ENCODE measurements at places on chromosomes 2 and 18. TPM values are rescaled to one million over a fixed set of nuclear protein-coding genes. Genes with fewer than 3 reads are reported as not detected.
A peak's percentile ranks its signal among the peaks of the same experiment; 100 is the strongest.

DNA sequence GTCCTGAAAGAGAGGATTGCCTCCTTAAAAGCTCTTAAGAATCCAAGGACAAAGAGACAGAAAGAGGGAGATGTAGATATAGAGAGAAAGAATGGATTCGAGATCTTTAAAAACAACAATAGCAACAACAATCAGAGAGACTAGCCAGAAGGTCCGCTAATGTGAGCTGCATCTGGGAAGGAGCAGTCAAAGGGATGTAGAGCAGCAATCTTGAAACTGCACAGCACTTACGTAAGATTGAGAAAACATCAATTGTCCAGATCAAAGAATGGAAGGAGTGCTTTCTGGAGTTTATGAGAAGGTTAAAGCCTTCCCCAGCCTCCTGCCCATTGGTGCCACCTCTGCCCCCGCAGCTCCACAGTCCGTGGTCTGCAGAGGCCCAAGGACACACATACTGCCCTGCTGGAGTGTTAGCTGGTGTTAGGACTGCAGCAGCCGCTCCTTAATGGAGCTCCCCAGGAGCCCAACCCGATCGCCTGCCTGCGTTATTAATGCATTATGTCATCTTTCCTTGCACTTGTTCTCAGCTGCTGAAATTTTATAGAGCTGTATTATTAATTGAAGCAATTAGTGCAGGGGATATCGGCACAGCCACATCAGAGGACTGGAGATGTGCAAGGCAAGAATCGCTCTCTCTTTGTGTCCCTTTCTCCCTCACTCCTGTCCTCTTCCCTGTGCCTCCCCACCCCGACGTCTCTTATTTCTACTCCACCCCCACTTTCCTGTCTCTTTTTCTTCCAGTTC is 94.2 kb upstream of the STPG4 start:
- no peak for DNase-seq
- no peaks in the 10 kb centered on the region for H3K4me1 ChIP-seq
- no peak overlapping the region for H3K4me3 ChIP-seq
- no peak overlapping the region for H3K27ac ChIP-seq

DNA sequence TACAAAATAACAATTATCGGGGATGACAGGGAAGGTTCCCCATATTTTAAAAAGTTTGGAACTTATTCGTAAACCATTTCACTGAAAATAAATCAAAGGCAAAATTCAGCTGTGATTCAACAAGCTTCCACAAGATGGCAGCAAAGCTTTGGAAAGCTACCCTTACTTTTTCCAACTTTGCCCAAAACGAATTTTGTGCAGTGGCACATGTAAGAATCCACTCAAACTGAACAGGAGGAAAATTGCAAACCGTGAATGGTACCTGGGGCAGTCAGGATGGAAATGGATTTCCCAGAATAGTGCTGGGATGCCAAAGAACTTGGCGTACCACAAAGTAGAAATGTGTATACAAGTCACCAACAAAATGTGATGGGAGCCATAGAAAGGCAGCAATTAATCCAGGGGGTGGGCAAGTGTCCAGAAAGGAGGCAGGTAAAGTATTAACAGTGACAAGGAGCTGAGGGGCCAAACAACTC is 10.7 kb downstream of the RPL31 start:
- no peak overlapping the region for H3K27ac ChIP-seq
- H3K27me3 ChIP-seq, result no peaks in the 10 kb centered on the region
- peaks cover 52% of the 10 kb centered on the region for H3K36me3 ChIP-seq
- H3K4me1 ChIP-seq, result peaks cover 18% of the 10 kb centered on the region
- H3K4me3 ChIP-seq, result no peak overlapping the region
- peak; percentile 54 for DNase-seq

- no peaks in the 10 kb centered on the region for H3K36me3 ChIP-seq
- no peak for DNase-seq
- H3K4me1 ChIP-seq, result no peaks in the 10 kb centered on the region
- no peaks in the 10 kb centered on the region for H3K27me3 ChIP-seq
Observed at GRCh38 chr2:155844461-155844860, 488.1 kb downstream of the NR4A2 start.

DNA sequence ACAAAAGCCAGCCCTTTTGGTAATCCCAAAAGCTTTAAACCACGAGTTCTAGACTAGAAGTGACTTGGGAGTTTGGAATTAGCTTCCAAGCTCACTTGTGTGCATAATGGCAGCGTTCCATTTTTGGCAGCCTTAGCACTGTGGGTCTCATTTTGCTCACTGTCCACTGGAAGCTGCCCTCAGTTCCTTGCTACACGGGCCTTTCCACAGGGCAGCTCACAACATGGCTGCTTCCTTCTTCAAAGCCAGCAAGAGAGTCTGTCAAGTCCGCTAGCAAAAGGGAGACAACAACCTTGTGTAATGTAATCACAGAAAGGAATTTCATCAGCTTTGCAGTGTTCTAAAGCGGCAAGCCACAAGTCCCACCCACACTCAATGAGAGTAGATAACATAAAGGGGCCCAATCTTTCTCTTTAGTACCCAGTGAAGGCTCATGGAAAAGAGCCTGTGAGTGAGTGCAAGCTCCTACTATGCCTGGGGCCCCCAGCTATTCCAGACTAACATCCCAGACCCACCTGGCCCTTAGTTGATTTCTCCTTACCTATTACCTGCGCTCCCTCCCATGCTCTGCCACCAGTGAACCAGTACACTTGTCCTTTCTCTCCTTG is 239.7 kb upstream of the FBXO11 start:
- peaks cover 7% of the 10 kb centered on the region for H3K36me3 ChIP-seq
- no peak for DNase-seq
- no peak overlapping the region for H3K4me3 ChIP-seq
- H3K27me3 ChIP-seq, result peaks cover 3% of the 10 kb centered on the region
- peaks cover 25% of the 10 kb centered on the region for H3K4me1 ChIP-seq
- peak overlapping the region; percentile 19 for H3K27ac ChIP-seq

DNA sequence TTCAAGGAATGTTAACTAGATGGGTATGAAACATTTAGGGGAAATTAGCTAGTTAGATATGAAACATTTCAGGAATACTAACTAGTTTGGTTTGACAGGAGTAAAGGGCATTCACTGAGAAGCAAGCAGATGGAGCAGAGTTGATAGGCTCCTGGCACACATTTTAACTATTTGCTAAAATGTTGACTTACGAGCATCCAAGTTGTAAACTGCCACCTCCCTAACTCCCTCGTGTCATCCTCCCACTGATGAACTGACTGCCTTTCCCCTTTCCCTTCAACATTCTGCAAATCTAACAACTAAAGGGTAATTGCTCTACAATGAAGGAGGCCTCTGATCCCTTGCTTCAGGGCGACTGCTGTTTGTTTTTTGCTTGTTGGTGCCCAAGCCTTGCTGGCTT is 580.4 kb upstream of the FAM98A start:
- H3K27ac ChIP-seq, result no peak overlapping the region

- H3K27me3 ChIP-seq, result peaks cover 20% of the 10 kb centered on the region
- no peaks in the 10 kb centered on the region for H3K36me3 ChIP-seq
- H3K4me3 ChIP-seq, result no peak overlapping the region
- H3K4me1 ChIP-seq, result peaks cover 31% of the 10 kb centered on the region
Observed at GRCh38 chr2:234502285-234502918, 5.5 kb upstream of the ARL4C start.

DNA sequence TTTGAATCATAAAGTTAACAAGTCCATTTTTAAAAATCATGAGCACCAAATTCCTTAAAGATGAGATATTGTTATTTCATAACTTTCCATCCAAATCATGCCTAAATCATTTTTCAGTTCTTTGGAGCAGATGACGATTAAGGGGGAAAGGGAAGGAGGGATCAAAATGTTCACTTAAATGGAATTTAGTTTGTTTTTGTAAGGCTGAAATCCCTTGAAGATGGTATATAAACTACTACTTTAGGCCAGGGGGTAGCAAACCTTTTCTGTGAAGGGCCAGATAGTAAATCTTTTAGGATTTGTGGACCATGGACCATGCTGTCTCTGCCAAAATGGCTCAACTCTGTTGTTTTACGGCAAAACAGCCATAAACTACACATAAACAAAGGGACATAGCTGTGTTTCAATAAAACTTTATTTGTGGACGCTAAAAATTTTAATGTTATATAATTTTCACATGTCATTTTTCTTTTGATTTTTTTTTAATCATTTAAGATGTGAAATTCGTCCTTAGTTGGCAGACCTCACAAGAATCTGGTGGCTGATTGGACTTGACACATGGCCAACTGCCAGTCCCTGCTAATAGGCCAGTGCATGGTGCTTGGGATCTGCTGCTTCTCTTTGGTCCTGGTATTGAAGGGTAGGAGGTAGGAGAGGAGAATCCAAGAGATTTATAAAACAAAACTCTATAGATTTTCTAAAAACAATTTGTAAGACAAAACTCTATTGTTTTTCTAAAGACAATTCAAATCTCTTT is 52.0 kb upstream of the RTN4 start:
- H3K36me3 ChIP-seq, result peaks cover 2% of the 10 kb centered on the region
- H3K4me1 ChIP-seq, result peaks cover 11% of the 10 kb centered on the region
- no peak for DNase-seq
- H3K27me3 ChIP-seq, result no peaks in the 10 kb centered on the region

DNA sequence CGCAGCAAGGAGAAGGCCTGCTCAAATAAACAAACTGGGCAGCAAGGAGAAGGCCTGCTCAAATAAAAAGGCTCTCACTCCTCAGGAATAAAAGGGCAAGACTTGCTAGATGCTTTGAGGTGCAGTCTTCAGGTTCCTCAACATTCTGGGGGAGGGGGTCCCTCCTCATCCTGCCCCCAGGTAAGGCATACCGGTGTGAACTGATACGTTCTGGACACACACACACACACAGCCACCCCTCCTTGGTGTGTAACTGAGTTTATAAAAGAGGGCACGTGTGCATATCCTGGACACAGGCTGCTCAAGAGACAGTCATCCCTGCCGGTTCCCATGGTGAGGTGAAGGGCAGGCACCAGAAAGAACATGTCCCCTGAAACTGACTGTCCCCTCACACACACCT is 4.5 kb downstream of the TEX261 start:
- H3K4me1 ChIP-seq, result peaks cover 34% of the 10 kb centered on the region
- DNase-seq, result peak; percentile 13
- H3K4me3 ChIP-seq, result no peak overlapping the region
- H3K36me3 ChIP-seq, result peaks cover 56% of the 10 kb centered on the region
- no peak overlapping the region for H3K27ac ChIP-seq

DNA sequence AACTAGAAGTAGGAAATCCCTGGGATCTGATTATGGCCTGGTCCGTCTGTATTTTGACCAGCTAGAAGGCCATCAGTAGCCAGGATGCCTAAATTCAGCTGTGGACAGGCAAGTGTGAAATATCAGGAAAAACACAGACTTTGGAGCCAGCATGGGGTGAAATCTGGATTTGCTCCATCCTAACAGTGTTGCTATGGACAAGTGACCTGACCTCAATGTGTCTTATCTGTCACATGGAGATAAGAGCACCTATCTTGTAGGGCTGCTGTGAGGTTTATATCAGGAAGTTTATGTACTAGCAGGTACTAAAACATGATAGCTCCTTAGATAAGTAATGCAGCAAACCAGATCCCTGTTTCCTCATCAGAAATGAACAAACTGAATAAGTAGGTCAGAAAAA is 460.4 kb downstream of the STK39 start:
- H3K27ac ChIP-seq, result no peak overlapping the region
- no peak for DNase-seq
- H3K27me3 ChIP-seq, result no peaks in the 10 kb centered on the region
- no peaks in the 10 kb centered on the region for H3K4me1 ChIP-seq

DNA sequence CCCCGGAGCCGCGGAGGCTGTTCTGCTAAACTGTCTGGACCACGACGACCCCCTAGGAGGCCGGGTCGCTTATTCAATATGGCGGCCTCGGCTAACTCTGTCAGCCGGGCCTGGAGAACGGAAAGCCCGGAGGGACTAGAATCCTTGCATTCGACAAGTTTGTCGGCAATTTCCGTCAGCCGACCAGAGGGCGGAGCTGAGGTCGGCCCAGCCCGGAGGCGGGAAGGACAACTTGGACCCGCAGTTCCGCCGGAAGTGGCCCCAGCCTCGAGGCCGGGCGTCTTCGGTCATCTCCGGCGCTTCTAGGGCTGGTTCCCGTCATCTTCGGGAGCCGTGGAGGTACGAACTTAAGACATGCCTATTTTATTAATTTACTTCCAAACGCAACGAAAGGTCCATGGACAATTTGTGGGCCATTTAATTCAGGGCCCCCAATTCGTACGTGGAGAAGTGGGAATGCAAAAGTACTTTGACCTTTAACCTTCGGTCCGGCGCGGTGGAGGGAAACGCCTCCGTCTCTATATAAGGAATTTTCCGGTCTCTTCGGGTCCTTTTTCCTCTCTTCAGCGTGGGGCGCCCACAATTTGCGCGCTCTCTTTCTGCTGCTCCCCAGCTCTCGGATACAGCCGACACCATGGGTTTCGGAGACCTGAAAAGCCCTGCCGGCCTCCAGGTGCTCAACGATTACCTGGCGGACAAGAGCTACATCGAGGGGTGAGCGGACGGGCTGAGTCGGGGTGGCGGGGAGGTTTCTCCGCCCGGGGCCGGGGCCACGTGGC is at the start of the genes EEF1B2 and NDUFS1:
EEF1B2 (plus strand) TSS at position 550 of the 779 bp plus-strand sequence; CDS start at position 635, 85 bp downstream.
NDUFS1 (minus strand) TSS at position 99 of the 779 bp plus-strand sequence. CDS start 5,766 bp downstream, outside the sequence.
- peaks cover 60% of the 10 kb centered on the region for H3K36me3 ChIP-seq
- H3K4me1 ChIP-seq, result peaks cover 46% of the 10 kb centered on the region
- DNase-seq, result peak; percentile 98
- no peaks in the 10 kb centered on the region for H3K27me3 ChIP-seq

- no peaks in the 10 kb centered on the region for H3K27me3 ChIP-seq
- H3K4me1 ChIP-seq, result peaks cover 19% of the 10 kb centered on the region
- H3K27ac ChIP-seq, result peak overlapping the region; percentile 5
- DNase-seq, result peak; percentile 43
Observed at GRCh38 chr2:159290289-159290907, 3.9 kb upstream of the WDSUB1 start.

DNA sequence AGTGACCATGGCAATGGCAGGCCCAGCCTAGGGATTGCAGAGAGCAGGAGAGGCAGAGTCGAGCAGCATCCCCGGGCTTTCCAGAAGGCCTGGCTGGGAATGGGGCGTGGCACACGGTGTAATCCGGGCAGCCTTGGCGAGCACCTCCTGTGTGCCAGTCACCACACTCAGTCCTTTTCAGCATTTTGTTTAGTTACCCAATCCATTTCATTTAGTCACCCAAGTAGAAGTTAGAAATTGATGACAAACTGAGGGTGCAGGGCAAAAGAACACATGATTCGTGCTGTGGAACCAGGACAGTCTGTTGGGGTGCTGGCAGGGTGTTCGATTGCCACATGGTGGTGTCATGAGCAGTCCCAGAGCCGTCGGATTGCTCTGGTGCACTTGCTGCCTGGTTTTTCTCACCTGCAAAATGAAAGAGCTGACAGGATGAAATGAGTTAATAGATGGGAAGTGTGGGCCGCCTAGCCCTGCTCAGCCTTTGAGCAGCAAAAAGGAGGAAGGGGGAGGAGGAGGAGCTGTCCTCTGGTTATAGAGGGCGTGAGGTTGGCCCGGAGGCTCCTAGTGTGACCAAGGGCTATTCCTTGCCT is 299.4 kb downstream of the AGAP1 start:
- H3K36me3 ChIP-seq, result no peaks in the 10 kb centered on the region
- peak; percentile 22 for DNase-seq

Gene ASB18
- not detected for total RNA-seq

Gene MITD1
- total RNA-seq, result 51.3 TPM

Gene CHST9
- total RNA-seq, result not detected

Gene SLC39A6
- 19.7 TPM for total RNA-seq

Gene RESP18
- total RNA-seq, result not detected

Gene TRIB2
- 52.7 TPM for total RNA-seq

Gene PSMG2
- total RNA-seq, result 108 TPM

Gene PSTPIP2
- 7.7 TPM for total RNA-seq

Data from activated CD8-positive, alpha-beta T cell treated with anti-CD3 and anti-CD28 coated beads, Interleukin-2, amount 10 ng/mL, durations not matched to agents 7 days and 5 days (primary cell).